ENCODE measurements at places on chromosomes 3 and 15.
A peak's percentile ranks its signal among the peaks of the same experiment; 100 is the strongest.

DNA sequence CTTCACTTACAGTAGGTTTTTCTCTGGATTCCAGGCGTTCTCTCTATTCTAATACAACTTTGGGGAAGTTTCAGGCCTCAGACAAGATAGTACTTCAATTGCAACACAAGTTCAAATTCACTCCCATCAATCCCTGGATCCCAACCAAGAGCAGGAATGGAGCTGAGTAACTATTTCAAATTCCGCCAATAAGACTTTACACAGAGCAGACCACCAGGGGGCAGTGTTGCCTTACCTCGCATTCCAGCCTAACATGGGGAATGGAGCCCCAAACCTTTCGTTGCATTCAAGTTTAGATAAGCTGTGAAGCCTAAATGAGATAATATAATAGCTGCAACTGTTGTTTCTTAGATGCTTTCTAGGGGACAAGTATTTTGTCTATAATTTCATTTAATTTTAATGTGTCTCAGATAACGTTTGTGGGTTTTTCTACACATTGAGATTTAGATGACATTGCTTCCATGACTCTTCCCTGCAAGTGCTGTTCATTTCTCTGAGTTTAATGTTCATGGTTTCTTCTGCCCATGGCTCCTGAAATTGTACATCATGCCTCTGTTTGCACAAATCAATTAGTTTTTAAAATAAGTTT, 186.7 kb downstream of the NSUN3 start:
- no peak for DNase-seq

GRCh38 chr3:12170207-12170606, 11.5 kb upstream of the TIMP4 start:
- no peak for DNase-seq

DNA sequence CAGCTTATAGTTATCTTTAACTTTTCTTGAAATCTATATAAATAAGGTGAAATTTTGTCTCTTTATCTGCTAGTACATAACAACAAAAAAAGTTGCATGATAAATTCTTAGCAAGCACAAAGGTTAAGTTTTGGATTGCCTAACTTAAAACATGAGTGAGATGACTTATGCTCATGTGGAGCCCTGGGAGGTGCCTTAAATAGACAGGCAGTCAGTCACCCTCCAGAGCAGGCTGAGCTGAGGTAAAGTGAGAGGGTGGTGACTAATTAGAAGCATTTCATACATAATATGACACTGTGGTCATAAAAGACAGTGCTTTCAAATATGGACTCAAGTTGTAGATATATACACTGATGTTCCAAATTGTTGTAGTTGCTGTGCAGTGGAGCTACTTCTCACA, 14.6 kb upstream of the MME start:
- DNase-seq: no peak

DNA sequence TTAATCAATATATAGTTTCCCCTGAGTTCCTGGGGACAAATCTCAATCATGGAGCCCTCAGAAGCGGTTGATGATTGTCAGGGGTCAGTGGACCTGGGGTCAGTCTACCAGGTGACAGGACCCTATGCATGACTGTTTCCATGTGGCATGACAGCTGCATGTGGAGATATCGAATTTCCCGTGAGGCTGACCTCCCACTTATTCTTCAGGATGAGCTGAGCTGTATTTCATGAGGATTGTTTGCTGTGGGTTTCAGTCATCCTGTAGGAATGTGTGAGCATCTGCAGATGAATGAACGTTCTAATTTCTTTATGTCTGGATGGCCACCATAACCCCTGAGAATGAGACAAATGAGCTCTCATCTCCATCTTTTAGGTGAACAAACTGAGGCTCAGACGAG, 93.0 kb upstream of the HES1 start:
- no peak for DNase-seq

DNA sequence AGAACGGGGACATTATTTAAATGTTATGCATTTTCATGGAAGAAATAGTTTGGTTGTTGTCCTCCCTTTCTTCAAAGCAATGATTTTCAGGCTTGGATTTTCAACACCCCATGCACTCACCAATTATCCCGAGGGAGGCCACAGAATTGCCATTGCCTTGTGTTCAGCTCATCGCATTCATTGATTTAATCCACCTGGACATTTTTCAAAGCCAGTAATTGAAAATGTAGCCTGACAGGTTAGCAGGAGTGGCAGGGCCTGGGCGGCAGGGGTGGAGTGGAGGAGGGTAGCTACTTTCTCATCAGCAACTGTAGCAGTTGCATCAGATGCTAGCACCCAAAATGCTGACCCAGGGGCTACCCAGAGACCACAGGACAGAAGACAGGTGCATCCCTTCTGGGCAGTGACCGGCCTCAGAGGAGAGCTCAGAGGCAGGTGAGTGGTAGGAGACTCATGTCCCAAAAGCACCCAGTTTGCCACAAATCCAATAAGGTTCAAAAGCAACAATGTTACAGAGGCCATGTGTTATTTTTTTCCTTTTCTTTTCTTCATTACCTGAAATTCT, 242.4 kb downstream of the CD47 start:
- no peak for DNase-seq

DNA sequence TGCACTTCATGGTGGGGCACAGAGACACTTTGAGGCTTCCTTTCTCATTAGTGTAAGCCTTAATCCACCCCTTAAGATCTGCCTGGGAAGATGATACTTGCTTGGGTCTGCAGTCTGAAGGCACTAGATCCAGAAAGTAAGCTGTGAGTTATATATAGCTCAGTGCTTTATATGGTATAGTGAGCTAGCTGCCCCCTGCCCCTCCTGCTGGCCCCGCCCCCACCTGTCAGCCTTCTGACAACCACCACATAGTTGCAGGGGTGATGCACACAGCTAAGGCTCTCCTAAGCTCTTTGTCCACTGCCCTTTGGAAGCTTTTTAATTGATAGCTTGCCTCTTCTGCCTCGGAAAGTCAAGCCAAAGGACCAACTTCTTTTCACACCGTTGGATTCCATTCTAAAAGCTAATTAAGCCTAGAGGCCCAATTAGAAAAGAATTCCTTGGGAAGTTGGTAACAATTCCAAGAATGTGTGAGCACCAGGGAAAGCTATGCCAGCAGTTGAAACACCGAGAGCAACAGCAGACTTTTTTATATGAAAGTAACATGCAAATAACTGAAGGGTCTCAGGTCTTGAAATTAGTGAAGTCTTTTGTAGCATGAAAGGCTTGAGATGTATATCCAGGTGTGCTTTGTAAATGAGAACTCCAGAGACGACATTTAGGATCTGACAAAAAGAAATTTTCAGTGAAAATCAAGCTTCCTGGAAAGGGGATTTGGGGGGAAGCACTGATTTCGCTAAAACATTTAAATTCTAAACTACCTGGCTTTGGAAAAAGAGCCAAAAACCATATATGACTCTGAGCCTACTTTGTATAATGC, 2.3 kb downstream of the TPM1 start:
- no peak for DNase-seq

GRCh38 chr15:69767191-69767590, 314.6 kb downstream of the RPLP1 start:
- DNase-seq: no peak

DNA sequence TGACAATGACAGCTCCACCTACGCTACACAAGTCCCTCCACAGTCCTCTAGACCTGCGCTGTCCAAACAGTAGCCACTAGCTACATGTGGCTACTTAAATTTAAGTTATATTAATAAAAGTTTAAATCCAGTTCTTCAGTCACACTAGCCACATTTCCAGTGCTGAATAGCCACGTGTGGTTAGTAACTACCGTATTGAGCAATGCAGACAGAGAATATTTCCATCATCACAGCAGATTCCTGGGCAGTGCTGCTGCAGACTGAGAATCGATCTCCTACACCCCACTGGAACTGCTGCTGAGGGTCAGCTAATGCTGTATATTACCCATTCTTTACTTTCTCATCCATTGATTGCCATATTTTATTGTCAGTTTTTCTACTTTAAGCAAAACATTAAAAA, 40.9 kb downstream of the HDC start:
- DNase-seq: peak; percentile 47

- DNase-seq: no peak
Measured at GRCh38 chr15:34944936-34945335, 24.6 kb downstream of the AQR start.

DNA sequence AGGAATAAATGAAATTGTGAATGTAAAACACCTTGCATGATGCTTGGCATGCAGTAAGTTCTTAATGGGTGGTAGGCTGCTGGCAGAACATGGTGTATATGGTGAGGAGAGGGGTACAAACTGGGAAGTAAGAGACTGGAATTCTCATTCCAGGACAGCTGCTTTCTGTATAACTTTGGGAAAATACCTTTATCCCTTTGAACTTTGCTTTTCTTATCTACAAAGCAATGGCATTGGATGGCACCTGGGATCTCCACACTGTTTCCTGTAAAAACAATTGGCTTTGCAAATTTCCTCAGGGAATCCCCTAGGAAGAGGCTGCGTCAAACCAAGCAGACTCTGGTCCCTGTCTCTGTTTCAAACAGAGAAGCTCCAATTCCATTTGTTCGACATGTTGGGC, 100.7 kb upstream of the SLC4A7 start:
- no peak for DNase-seq

GRCh38 chr3:161314836-161315395, 56.4 kb downstream of the SPTSSB start:
- no peak for DNase-seq

- DNase-seq: no peak
Measured at GRCh38 chr3:95750097-95750496, 1064.3 kb upstream of the EPHA6 start.

GRCh38 chr15:28078191-28078719, 20.9 kb downstream of the OCA2 start:
- no peak for DNase-seq

- no peak for DNase-seq
Measured at GRCh38 chr15:65569728-65570127, 39.5 kb downstream of the HACD3 start.

DNA sequence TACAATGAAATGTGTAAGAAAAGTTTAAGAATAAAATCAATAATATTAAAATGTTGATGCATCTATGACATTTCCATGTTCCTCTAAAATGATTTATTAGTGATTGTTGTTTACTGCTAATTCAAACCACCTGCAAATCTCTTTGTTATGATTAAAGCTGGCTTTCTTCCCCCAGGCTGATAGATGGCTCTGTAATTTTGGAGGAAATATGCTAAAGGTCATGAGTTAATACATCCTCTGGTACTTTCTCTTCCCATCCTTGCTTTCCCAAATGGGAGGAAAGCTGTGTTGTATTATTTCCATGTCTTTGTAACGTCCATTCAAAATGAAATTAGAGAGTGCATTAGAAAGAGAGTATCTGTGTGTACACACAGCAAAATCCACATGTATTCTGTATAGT, 139.5 kb upstream of the TMCO5A start:
- DNase-seq: no peak

DNA sequence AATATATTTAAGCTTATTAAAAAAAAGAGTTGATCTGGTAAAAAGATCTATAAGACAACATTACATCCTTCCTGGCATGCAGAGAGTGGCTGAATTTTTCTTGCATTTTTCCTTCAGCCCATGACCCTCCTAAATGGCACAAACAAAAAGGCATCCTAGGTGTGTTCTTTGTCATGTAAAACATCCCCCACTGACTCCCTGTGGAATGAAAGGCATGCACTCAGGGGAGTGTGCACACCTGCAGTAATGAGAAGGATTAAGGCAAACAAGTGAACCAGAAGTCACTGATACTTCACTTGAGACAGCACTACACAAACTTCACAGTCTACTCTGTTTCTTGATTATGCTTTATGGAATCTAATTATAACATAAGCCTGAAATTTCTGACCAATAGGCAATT, 195.0 kb downstream of the RBMS3 start:
- no peak for DNase-seq

- DNase-seq: no peak
Measured at GRCh38 chr3:57382933-57383332, 90.4 kb upstream of the ASB14 start.

DNA sequence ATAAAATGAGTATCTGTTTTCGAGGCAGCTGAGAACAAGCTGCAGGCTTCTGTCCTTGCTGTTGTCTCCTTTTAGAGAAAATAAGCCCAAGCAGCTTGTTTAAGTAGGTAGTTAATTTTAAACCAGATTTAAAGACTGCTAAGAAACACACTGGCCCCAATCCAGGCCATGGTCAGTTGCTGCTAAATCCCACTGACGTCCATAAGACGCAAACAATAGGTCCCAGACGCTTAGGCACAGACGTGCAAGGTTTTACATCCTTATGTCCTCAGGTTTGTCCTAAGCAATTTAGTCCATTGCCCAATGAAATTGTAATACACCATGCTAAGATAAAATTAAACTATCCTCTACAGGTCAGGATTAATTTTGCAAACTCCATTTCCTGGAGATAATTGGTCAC, 120.0 kb upstream of the SNTN start:
- no peak for DNase-seq

DNA sequence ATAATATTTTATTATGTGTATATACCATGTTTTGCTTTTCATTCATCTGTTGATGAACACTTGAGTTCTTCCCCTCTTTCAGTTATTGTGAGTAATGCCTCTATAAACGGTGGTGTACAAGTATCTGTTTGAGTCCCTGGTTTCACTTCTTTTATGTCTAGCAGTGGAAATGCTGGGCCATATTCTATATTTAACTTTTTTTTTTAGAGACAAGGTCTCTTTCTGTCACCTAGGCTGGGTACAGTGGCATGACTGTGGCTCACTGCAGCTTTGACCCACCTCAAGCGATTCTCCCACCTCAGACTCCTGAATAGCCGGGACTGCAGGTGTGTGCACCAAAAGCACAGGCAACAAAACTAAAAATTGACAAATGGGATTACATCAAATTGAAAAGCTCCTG, 19.9 kb downstream of the GOLM2 start:
- DNase-seq: no peak

GRCh38 chr3:177150218-177150916, 46.9 kb downstream of the TBL1XR1 start:
- no peak for DNase-seq

DNA sequence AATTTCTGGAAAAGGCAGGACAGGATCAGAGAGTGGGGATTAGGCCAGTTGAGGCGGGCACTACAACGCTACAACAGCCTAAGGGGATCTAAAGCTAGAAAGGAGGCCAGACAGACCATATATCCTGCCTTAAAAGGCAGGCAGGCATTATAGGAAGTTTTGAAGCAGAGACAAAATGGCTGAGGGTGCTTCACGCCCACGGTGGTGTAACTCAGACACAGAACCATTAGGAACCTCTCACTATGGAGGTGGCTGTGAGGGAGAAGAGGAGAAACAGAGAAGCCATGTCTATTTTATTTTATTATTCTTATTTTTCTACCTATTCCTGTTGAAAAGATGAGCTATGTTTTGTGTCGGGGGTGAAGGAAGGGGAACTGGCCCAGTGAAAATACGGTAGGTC, 2.1 kb upstream of the USP4 start:
- no peak for DNase-seq

- DNase-seq: no peak
Measured at GRCh38 chr15:67082007-67082536, 16.7 kb downstream of the SMAD3 start.

Measured in esophagus muscularis mucosa (tissue), 4 donors.